ENCODE measurements at places on chromosomes 2 and 18.
A peak's percentile ranks its signal among the peaks of the same experiment; 100 is the strongest.

DNA sequence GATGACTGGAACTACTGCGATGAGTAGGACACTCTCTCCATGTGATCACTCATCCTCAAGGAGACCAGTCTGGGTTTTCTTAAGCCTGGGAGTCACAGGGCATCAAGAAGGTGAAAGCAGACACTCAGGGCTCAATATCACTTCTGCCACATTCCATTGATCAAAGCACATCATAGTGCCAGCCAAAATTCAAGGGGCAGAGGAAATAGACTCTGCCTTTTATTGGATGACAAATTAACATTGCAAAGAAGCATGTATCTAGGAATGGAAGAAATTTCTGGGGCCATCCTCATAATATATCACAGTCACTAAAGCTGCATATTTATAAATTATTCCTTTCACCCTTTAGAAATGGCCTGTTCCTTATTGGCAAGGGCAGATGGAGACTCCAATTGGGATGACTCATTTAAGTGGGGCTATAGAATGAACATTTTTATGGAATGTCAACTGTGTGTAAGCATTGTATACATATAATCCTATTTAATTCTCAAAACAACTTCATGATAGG is 114.8 kb upstream of the CDC42EP3 start:
- no peak for DNase-seq

GRCh38 chr2:17901246-17901645 is 22.8 kb downstream of the KCNS3 start:
- no peak for DNase-seq

GRCh38 chr2:62814123-62814522 is 108.6 kb downstream of the EHBP1 start:
- peak; percentile 59 for DNase-seq

- no peak for DNase-seq
Measured at GRCh38 chr2:160522951-160523710, 29.5 kb upstream of the RBMS1 start.

- no peak for DNase-seq
Measured at GRCh38 chr2:115913921-115914320, 1471.5 kb downstream of the DPP10 start.

DNA sequence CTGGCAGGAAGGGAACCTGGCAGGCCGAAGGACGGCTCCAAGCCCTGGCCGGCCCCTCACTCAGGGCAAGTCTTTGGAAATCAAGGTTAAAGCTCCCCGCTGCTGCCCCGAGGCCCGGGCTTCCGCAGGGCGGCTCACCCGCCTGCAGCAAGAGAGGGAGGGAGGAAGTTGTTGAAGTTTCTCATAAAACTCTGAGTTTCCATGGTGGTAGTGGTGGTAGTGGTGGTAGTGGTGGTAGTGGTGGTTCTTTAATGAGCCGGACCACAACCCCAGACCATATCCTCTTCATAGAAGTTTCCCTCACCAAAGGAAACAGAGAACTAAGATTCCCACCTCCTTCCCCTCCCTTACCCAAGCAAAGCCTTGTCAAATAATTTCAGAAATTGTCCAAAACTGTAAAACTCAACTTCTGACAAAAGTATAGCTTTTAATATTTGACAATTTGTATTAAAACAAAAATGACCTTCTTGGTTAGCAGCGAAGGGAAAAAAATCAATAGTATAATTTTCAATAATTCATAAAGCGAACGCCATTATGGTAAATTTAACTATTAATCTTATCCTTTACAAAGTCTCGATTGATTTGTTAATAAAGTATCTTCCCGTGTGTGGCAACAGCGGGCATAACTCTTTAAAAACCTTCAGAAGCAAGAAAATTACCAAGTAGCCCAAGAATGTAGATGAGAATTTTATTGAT is 1.5 kb upstream of the HOXD10 start:
- DNase-seq, result no peak

DNA sequence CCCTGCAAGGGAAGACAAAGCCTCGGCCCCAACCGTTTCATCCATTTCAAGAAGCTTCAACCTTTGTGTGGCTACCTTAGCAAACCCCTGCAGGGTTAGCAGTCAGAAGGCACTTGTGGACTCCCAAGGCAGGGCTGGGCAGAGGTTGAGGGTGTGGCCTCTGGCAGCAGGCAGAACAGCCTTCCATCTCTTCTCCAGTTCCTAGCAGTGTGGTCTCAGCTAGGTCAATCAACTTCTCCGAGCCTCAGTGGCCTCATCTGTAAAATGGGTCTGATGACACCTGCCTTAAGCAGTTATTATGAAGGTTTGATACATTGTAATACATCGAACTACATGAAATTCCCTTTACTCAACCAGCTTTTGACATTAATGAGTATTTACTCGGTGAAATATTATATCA is 6.8 kb upstream of the PRSS56 start:
- DNase-seq, result no peak

DNA sequence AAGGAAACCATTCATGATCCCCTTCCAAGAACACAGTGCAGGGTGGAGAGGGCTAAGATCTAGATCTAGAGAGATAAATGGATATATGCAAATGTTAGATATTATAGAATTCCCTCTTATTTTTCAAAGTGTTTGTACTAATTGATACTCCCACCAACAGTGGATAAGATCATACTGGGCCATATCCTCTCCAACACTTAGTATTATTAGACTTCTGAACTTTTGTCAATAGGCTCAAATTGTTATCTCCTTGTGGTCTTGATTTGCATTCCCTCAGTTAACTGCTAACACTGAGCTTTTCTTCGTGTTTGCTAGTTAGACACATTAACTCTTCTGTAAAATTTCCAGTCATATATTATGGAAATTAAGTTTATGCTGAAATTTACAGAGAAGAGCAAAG is 56.5 kb upstream of the GRB14 start:
- no peak for DNase-seq

- DNase-seq, result no peak
Measured at GRCh38 chr18:63909870-63910269, 2.1 kb downstream of the SERPINB10 start.

GRCh38 chr2:237574894-237575868 is 8.8 kb downstream of the PRLH start:
- no peak for DNase-seq

All from fibroblast of skin of left quadriceps (primary cell).